ENCODE measurements at places on chromosomes 6 and 20.
A peak's percentile ranks its signal among the peaks of the same experiment; 100 is the strongest.

DNA sequence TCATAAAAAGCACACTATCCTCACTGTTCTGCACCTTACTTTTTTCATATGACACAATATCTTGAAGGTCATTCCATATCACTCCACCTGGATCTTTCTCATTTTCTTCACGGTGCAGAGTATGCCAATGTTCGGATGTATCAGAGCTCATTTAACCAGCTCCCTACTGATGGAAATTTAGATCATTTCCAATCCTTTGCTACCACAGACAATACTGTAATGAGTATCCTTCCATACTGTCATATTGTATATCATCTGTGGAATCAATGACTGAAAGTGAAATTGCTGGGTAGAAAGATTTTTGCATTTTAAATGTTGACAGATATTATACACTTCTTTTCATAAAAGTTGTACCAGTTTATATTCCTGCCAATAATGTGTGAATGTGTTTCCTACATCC lies 2.2 kb upstream of the RAB44 start:
- DNase-seq = no peak

- DNase-seq = no peak
Measured at GRCh38 chr6:82410151-82410648, 46.6 kb downstream of the TPBG start.

GRCh38 chr20:37958856-37959520 lies 56.1 kb downstream of the VSTM2L start:
- DNase-seq = no peak

- DNase-seq = peak; percentile 14
Measured at GRCh38 chr6:80544555-80544954, 438.1 kb downstream of the BCKDHB start.

DNA sequence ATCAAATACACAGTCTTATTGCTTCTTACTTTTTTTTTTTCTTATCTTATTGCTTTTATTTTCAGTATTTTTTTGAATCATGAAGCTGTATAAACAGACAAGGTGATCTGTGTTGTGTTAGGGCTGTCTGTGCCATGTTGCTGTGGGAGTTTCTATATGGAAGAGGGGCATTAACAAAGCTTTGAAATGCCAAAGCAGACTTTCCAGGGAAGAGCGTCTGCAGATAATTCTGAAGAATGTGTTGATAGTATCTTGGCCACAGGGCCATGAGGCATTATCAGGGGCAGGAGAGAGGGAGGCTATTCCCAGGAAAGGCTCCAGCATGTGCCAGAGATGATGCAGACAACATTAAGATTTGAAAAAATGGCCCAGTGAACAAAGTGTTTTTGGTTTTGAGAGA lies 354.5 kb downstream of the UTRN start:
- DNase-seq = no peak

GRCh38 chr6:87784690-87785089 lies 82.7 kb upstream of the AKIRIN2 start:
- no peak for DNase-seq

DNA sequence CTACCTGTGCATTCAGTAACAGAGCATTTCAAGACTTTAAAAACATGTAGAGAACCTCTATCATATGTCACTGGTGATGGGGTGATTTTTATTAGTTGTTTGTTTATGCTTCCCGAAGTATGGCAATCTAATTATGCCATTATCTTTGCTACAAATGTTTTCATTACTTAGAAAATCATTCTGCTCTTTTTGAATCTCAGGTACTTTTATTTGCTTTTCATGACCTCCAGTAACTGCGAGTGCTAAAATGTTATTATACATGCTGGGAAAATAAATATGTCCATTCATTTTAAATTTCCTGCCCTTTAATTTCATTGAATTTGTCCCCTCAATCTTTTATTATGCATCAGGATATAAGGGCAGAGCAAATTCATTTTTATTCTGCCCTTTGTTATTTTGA lies 515.7 kb downstream of the NKAIN2 start:
- no peak for DNase-seq

DNA sequence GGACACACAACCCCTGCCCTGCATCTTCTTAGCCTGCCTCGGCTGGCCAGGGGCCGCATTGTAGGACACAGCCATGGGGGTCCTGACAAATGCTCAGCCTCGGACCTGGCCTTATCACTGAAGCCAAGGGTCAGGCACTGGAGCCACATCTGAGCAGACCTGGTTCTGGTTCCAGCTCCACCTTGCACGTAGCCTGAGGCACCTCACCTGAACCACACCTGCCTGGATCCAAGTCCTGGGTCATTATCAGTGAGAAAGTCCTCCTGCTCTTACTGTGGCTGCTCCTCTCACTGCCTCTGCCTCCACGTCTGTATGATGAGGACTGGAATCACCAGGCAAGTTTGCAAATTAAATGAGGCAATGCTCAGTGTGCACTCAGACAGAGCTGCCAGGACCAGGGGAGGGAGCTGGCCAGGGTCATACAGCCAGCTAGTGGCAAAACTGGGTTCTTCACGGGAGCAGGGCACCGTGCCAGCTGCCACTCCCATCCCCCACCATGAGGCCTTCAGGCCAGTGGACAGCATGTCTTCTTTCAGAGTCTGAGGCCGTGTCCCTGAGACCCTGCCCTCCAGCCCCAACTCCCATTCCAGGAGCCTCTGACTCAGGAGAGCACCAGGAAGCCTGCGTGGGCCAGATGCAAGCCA lies 40.2 kb downstream of the MRPL14 start:
- no peak for DNase-seq

GRCh38 chr6:144602523-144603180 lies 317.5 kb downstream of the UTRN start:
- no peak for DNase-seq
